ENCODE measurements at places on chromosomes 12 and 14. TPM values are rescaled to one million over a fixed set of nuclear protein-coding genes. Genes with fewer than 3 reads are reported as not detected.
A peak's percentile ranks its signal among the peaks of the same experiment; 100 is the strongest.

- DNase-seq, result peak; percentile 85
These were observed 7.3 kb downstream of the STAC3 start for GRCh38 chr12:57243521-57244311.

DNA sequence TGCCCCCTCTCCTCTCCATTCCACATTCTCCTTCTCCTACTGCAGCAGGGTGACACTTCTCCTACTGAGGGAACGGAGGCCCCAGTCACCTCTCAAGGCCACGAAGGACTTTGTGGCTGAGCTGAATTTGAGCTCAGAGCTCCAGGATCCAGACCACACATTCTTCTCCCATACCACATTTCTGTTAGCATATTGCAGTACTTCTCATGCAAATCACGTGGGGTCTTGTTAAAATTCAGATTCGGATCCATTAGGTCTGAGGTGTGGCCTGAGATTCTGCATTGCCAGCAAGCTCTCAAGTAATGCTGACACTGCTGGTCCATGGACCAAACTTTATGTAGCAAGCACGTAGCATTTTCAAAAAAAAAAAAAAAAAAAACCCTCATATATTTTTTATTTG, 9.6 kb upstream of the IFI27L2 start:
- DNase-seq, result no peak

- DNase-seq, result no peak
These were observed 361.7 kb downstream of the SNAPC1 start for GRCh38 chr14:62123961-62124360.

GRCh38 chr12:47303207-47303606, 223.4 kb upstream of the AMIGO2 start:
- no peak for DNase-seq

Gene CMA1
- total RNA-seq, result 0.69 TPM

Measured in pancreas (tissue), 10 donors.